ENCODE measurements at places on chromosomes 1 and 21.

DNA sequence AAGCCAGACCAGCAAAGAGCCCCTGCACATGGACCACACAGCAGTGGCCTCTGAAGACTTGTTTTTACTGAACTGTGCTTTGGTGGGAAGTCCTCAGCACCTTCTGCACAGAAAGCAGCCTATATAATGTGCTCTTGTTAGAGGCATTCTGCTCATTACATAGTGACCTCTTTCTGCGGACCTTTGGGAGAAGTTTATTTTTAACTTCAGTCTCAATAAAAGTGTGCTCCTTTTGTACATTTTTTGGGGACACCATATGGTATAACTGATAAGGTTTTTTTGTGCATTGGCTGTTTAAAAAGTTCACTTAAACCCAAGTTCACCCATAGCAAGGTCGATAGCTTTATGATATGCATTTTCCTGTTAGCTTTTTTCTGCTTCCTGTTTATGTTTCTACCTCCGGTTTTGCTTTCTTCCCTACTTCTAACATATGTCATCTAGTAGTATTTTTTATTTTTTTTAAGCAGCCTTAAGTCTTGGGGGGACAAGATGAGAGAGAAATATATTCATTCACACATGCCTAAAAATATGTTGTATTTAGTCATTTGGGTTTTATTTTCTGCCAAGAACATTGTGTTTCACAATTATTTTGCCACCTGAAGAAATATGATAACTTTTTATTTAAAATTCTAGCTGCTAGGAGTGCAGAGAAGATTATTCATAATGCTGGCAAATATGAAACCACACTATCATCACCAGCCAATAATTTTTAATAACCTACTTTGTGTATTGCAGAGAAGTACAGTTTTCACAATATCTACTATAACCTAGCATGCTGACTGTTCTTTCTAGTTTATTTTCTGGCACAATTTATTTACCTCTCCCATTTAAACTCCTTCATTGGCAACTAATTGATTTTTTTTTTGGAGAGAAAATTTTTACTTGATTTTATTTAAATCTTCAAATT is 22.9 kb upstream of the SLC19A2 start:
- no peak for DNase-seq

GRCh38 chr1:6033986-6034749 is 11.5 kb upstream of the KCNAB2 start:
- no peak for DNase-seq

DNA sequence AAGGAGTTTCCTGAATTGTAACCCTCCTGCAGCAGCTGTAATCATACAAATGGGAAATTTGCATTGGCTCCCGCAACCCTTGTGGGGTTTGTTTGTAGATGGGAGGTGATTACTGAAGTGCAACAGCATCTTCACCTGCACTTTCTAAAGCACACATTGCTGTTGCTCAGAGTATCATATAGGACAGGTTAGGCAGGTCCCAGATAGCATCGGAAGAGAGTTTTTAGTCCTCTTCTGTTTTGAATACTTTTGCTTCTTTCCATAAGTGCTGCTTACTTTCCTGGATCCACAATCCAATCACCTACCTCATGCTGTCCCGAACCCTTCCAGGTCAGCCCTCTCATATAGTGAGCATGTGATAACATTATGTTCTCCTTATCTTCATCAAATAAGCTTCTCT is 300.4 kb downstream of the PTPRC start:
- DNase-seq = no peak

DNA sequence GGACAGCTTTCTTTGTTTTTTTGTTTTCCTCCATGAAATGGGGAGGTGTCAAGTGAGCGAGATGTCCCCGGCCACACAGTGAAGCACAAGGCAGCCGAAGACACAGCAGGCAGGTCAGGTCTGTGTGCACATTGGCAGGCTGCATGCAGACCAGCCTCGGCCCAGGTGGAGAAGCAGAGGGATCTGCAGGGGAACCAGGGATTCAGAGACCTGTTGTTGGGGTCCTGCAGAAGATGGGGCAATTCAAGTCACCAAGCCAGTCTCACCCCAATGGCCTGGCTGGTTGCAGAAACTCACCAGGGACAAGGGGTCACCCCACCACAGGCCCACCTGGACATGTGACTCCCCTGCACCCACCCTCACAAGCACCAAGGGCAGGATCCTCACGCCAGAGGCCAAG is 4.0 kb upstream of the ABCG1 start:
- DNase-seq = no peak

- no peak for DNase-seq
These were observed 2.6 kb downstream of the USP24 start for GRCh38 chr1:55212349-55213150.

GRCh38 chr1:48082271-48082962 is 85.2 kb upstream of the TRABD2B start:
- no peak for DNase-seq

GRCh38 chr1:222877854-222878253 is 63.0 kb downstream of the DISP1 start:
- DNase-seq = no peak
